ENCODE measurements at places on chromosomes 1 and 21. TPM values are rescaled to one million over a fixed set of nuclear protein-coding genes. Genes with fewer than 3 reads are reported as not detected.

The FCRL2 gene
- total RNA-seq: not detected

The ABCA4 gene
- total RNA-seq: 2.5 TPM

The PSMD4 gene
- total RNA-seq: 281 TPM

The AHCTF1 gene
- 32.8 TPM for total RNA-seq

The KRTAP13-4 gene
- not detected for total RNA-seq

The ALG14 gene
- 1.1 TPM for total RNA-seq

The OR2G6 gene
- not detected for total RNA-seq

The RAB13 gene
- 134 TPM for total RNA-seq

The ITLN1 gene
- not detected for total RNA-seq

The ADAMTS5 gene
- total RNA-seq: 3.8 TPM

The FAM72B gene
- total RNA-seq: 0.28 TPM

The FBLIM1 gene
- total RNA-seq: 77.0 TPM

The STIL gene
- total RNA-seq: 4.2 TPM

The MAEL gene
- not detected for total RNA-seq

The OR2AK2 gene
- not detected for total RNA-seq

The TMEM201 gene
- total RNA-seq: 8.1 TPM

The C2CD4D gene
- total RNA-seq: not detected

The PDPN gene
- 0.77 TPM for total RNA-seq

The TMPRSS2 gene
- not detected for total RNA-seq

The RRP15 gene
- 10.9 TPM for total RNA-seq

The CDA gene
- total RNA-seq: not detected

The LRRC53 gene
- not detected for total RNA-seq
